T-helper 1 cell (primary cell): ENCODE measurements at places on chromosomes 1 and 21.

GRCh38 chr1:238099871-238100270 lies 209.1 kb upstream of the ZP4 start:
- no peak for DNase-seq

GRCh38 chr1:21574466-21575151 lies 65.4 kb downstream of the ALPL start:
- DNase-seq = no peak

- DNase-seq = no peak
Observed at GRCh38 chr1:3073186-3073488, 4.1 kb downstream of the PRDM16 start.

DNA sequence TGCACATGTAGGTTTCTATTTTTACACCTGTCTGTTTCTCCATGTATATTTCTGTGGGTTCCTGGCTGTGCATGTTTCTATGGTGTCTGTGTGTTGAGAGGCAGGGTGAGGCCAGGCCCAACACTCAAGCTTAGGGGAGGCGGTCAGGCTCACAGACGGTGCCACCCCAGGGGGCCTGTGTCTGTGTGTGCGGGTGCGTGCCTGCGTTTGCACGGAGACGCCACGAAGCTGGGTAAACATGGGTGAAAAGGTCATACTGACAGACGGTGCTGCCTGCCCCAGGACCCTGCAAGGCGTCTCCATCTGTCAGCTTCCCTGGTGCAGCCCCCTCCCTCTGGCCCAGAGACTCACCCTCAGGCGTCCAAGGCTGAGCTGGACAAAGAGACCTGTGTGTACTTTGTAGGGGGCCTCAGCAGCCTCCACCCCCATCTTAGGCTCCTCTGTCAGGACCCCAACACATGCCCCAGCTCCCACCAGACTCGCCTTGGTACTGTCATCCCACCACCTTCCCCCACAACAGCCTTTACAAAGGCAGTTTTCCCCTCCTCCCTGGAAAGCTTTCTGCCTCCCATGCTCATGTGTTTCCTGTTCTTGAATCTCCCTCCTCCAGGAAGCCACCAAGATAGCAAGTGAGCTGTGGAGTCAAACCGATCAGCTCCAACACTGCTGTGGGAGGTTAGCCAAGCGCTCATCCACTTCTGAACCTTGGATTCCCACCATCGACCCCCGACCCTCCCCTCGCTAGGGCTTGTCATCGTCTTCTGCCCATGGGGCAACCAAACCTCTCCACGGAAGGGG lies 34.1 kb downstream of the PTPRF start:
- no peak for DNase-seq

GRCh38 chr1:43241413-43241836 lies 28.4 kb upstream of the TMEM125 start:
- no peak for DNase-seq

DNA sequence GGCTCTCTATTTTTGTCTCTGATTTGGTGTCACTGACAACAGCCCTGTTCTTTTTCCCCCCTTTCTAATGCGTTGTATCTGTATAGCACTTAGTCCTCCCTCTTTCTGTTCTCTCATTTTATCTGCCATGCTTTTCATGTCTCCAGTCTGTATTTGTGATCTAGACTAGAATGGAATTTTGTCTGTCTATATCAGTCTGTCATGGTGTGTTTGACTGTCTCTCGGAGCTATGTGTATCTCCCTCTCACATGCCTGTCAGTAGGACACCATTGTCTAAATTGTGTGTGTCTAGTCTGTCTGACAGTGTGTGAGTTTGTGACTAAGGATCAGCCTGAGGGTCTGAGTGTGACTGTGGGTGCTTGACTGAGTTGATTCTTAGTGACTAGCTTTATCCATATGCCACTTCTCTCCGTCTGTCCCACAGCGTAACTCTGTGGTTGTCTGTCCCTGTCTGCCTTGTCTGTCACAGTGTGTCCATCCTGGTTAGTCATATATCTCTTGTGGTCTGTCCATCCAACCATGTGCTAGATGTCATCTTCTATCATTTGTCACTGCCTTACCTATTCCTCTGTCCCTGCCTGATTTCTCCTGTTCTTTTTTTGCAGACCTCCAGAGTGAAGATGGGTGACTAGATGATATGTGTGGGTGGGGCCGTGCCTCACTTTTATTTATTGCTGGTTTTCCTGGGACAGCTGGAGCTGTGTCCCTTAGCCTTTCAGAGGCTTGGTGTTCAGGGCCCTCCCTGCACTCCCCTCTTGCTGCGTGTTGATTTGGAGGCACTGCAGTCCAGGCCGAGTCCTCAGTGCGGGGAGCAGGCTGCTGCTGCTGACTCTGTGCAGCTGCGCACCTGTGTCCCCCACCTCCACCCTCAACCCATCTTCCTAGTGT lies 1.4 kb upstream of the B4GALT2 start:
- no peak for DNase-seq

GRCh38 chr1:11281518-11282331 lies 8.7 kb downstream of the UBIAD1 start:
- DNase-seq = no peak

- no peak for DNase-seq
Observed at GRCh38 chr1:221076391-221076811, 197.2 kb downstream of the HLX start.

DNA sequence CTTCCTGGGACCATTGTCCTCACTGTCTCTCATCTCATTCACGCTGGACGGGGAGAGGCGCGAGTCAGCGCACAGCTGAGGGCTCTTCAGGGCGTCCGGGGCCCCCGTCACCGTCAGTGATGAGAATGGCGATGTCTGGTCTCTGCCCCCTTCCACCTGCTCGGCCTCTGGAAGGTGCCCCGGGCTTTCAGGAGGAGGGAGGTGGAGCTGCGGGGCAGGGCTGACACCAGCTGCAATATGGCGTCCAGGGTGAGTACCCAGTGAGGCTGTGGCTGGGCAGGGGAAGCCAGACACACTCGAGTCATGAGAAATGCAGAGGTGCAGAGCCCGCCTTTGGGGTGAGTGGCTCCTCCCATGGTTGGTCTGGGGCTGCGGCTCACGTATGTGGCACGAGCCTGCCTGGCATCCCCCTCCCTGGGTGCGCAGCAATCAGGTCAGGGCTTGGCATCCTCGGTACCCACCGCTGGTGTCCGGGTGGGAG lies 15.1 kb downstream of the MORN1 start:
- DNase-seq = no peak
